Activated CD8-positive, alpha-beta T cell treated with anti-CD3 and anti-CD28 coated beads for 36 hours (primary cell): ENCODE measurements at places on chromosomes 1 and 21.

GRCh38 chr1:181101581-181102226 lies 13.2 kb downstream of the IER5 start:
- DNase-seq: no peak

- no peak for DNase-seq
These were observed 278.4 kb downstream of the ZNF326 start for GRCh38 chr1:90273241-90273774.

GRCh38 chr1:109197158-109198042 lies 16.3 kb upstream of the SARS1 start:
- DNase-seq: peak; percentile 48

DNA sequence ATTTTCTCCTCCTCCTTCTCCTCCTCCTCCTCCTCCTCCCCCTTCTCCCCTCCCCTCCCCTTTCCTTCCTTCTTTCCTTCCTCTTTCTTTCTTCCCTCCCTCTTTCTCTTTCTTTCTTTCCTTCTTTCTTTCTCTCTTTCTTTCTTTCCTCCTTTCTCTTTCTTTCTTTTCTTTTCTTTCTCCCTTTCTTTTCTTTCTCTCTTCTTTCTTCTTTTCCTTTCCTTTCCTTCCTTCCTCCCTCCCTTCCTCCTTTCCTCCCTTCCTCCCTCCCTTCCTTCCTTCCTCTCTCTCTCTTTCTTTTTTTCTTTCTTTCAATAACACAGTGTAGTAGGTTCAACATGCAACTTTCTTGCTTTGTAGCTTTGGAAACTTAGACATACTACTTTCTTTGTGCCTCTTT lies 46.3 kb upstream of the ADGRL2 start:
- no peak for DNase-seq

- no peak for DNase-seq
These were observed 106.8 kb upstream of the C1orf174 start for GRCh38 chr1:4006676-4007374.

GRCh38 chr21:32576011-32576410 lies 9.3 kb downstream of the TCP10L start:
- no peak for DNase-seq

DNA sequence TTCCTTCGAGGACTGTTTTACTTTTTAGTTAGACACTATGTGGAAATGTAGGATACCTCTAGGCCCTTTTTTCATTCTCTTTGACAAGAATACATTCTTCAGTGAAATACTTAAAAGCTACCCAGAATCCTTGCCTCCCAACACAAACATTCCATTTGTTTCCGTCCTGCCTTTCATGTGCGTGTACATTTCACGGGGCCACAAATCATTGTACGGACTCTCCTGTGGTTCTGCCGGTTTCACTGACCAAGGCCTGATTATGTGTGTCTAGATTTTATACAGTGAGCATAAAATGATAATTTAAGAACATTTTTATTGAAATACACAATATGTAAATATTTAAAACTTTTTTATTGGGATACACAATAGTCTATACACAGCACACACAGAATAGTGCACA lies 76.4 kb downstream of the RUNX3 start:
- no peak for DNase-seq

- DNase-seq: no peak
These were observed 591.2 kb downstream of the SMYD3 start for GRCh38 chr1:245915841-245916240.
